Natural killer cell treated with Interleukin-12 subunit alpha and Interleukin-12 subunit beta and Interleukin-15 and Interleukin-18, amount 100 ng/mL, for 72 hours (primary cell): ENCODE measurements at places on chromosomes 4 and X. TPM values are rescaled to one million over a fixed set of nuclear protein-coding genes. Genes with fewer than 3 reads are reported as not detected.

GRCh38 chrX:149512225-149512885 lies 7.2 kb upstream of the IDS start:
- H3K27me3 ChIP-seq = no peaks in the 10 kb centered on the region
- no peaks in the 10 kb centered on the region for H3K36me3 ChIP-seq
- no peak overlapping the region for H3K4me3 ChIP-seq
- peak overlapping the region; percentile 59 for H3K27ac ChIP-seq

DNA sequence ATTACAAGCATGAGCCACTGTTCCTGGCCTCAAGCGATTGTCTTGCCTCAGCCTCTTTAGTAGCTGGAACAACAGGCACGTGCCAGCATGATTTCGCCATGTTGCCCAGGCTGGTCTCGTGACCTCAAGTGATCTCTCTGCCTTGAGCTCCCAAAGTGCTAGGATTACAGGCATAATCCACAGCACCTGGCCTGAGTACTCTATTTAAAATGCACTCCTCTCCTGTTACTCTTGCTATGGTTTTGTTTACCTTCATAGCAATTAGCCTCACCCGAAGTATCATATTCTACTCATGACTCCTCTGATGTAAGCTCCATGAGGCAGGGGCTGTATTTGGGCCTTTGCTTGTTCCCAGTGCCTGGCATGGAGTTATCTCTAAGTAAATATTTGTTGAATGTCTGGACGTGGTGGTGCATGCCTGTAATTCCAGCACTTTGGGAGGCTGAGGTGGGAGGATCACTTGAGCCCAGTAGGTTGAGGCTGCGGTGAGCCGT lies 92.5 kb upstream of the SLC34A2 start:
- DNase-seq = no peak
- no peaks in the 10 kb centered on the region for H3K4me1 ChIP-seq

Gene TCEAL2
- total RNA-seq = not detected

Gene FAM241A
- total RNA-seq = 16.0 TPM

DNA sequence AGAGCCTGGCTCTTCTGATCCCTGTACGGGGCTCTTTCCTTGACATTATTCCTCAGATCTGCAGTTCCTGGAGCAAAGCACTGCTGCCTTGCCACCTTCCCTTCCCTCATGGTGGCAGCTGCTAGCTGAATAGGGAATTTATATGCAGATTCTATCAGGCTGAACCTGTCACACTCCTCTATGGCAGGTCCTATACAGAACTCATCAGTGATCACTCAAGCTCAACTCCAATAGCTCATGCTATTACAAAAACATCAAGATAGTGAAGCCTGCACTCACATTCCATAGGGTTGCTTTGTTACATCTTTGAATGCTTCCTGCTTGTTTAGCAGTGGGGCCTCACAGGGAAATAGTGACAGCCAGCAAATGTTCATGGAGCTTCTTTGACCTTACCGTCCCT lies 71.7 kb downstream of the SLC2A9 start:
- no peak overlapping the region for H3K27ac ChIP-seq
- H3K27me3 ChIP-seq = peaks cover 11% of the 10 kb centered on the region
- no peak overlapping the region for H3K4me3 ChIP-seq
- DNase-seq = no peak
- no peaks in the 10 kb centered on the region for H3K4me1 ChIP-seq

Gene CLIC2
- 0.50 TPM for total RNA-seq

Gene MAGEA9B
- total RNA-seq = not detected

Gene AMER1
- total RNA-seq = 4.0 TPM

DNA sequence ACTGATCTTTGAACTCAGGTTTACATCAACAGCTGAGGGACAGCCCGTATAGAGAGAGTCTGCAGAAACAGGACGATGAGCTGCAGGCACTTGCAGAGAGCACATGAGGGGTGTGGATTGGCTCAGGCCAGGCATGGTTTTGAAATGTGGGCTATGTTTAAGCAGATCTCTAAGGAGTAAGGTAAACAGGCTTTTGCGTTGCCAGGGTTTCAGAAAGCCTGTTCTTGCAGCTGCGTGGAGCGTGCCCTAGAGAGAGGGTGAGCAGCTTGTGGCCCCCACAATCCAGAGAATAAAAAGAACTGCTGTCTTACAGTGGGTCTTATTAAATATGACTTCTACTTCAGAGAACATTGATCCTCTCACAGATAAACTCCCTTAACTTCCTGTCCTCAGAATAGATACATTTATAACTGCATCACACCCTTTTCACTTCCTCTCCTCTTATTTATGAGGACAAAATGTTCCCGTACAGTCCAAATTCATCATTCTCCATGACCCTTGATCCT lies 64.1 kb downstream of the TMA16 start:
- DNase-seq = no peak
- H3K27ac ChIP-seq = no peak overlapping the region
- H3K27me3 ChIP-seq = peaks cover 11% of the 10 kb centered on the region
- H3K36me3 ChIP-seq = no peaks in the 10 kb centered on the region
- no peak overlapping the region for H3K4me3 ChIP-seq
- H3K4me1 ChIP-seq = peaks cover 15% of the 10 kb centered on the region

DNA sequence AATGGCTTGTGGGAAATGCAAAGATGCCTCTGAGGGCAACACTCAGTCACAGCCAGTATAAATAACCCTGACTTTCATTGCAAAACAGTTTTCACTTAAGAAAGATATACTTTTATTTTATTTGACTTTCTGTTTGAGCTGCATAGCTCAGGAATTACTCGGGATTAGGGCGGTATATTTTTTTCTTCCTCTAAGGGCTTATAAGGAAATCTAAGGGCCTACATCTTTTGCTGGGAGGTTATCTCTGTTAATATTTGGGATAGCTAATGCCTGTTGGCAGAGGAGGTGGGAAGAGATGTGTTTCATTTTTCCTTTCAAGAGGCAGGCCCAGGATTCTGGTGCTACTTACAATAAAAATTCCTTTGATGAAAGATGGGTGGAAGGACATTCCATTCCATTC lies 28.8 kb upstream of the EGFL6 start:
- no peak overlapping the region for H3K27ac ChIP-seq
- no peak overlapping the region for H3K4me3 ChIP-seq
- H3K27me3 ChIP-seq = peaks cover 9% of the 10 kb centered on the region
- no peak for DNase-seq
- no peaks in the 10 kb centered on the region for H3K36me3 ChIP-seq

DNA sequence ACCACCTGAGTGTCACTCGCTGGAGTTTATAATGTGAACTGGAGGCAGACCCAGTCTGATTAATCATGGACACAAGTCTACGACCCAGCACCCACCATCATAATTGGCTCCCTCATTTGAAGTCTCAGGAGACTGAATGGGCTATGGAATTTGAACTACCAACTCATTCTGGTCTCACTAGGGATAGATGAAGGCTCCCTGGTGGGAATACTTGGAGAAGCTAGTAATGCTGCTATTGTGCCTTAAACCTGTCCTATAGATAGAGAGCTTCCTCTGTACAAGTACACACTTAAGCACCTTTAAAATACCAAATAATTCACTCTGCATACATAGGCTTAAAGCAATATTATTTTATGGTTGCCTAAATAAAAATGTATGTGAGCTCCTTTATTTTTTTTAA lies 90.8 kb upstream of the SMARCAD1 start:
- H3K36me3 ChIP-seq = no peaks in the 10 kb centered on the region
- no peak for DNase-seq

GRCh38 chr4:82713856-82714255 lies 84.7 kb downstream of the SCD5 start:
- H3K4me1 ChIP-seq = no peaks in the 10 kb centered on the region
- no peaks in the 10 kb centered on the region for H3K36me3 ChIP-seq
- H3K4me3 ChIP-seq = no peak overlapping the region
- no peaks in the 10 kb centered on the region for H3K27me3 ChIP-seq

GRCh38 chr4:78038704-78039103 lies 18.4 kb upstream of the FRAS1 start:
- no peaks in the 10 kb centered on the region for H3K36me3 ChIP-seq
- H3K4me3 ChIP-seq = no peak overlapping the region
- H3K4me1 ChIP-seq = no peaks in the 10 kb centered on the region
- DNase-seq = no peak
- H3K27me3 ChIP-seq = peaks cover 6% of the 10 kb centered on the region
- no peak overlapping the region for H3K27ac ChIP-seq

GRCh38 chr4:182695842-182696241 lies 221.3 kb downstream of the DCTD start:
- H3K27ac ChIP-seq = no peak overlapping the region
- DNase-seq = no peak
- H3K27me3 ChIP-seq = peaks cover 6% of the 10 kb centered on the region
- no peak overlapping the region for H3K4me3 ChIP-seq
- H3K36me3 ChIP-seq = no peaks in the 10 kb centered on the region
- no peaks in the 10 kb centered on the region for H3K4me1 ChIP-seq

DNA sequence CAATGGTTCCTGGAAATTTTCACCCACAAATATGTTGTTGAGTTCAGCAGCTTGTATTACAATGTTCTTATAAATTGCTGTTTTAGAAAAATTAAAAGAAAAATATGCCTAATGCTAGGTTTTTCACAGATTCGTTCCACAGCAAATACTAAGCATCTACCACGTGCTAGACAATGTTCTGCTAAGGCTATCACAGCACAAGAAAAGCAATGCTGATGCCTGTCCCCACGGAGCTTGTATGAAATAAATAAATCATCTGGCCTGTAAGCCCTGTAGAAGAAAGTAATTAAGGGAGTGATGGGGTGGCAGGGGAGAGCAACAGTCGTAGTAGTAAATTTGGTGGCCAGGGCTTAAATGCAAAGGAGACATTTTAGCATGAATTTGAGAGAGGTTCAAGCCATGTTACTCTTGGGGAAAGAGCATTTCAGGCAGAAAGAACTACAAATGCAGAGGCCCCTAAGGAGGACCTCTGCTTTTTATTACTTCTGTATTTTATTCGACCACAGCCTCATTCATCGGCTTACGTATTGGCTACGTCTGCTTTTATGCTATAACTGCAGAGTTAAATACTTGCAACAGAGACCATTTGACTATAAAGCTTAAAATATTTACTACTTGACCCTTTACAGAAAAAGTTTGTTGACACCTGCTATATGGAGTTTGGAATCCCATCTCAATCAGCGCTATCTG lies 36.3 kb downstream of the ARAP2 start:
- H3K27me3 ChIP-seq = no peaks in the 10 kb centered on the region
- H3K4me3 ChIP-seq = peak overlapping the region; percentile 62
- peaks cover 38% of the 10 kb centered on the region for H3K4me1 ChIP-seq
- peak overlapping the region; percentile 71 for H3K27ac ChIP-seq
- peaks cover 40% of the 10 kb centered on the region for H3K36me3 ChIP-seq
- DNase-seq = no peak

- H3K27ac ChIP-seq = no peak overlapping the region
- DNase-seq = no peak
- H3K27me3 ChIP-seq = no peaks in the 10 kb centered on the region
- no peak overlapping the region for H3K4me3 ChIP-seq
- H3K4me1 ChIP-seq = no peaks in the 10 kb centered on the region
These were observed 8.3 kb upstream of the MAP7D2 start for GRCh38 chrX:20124964-20125363.

Gene NR3C2
- total RNA-seq = 1.5 TPM

DNA sequence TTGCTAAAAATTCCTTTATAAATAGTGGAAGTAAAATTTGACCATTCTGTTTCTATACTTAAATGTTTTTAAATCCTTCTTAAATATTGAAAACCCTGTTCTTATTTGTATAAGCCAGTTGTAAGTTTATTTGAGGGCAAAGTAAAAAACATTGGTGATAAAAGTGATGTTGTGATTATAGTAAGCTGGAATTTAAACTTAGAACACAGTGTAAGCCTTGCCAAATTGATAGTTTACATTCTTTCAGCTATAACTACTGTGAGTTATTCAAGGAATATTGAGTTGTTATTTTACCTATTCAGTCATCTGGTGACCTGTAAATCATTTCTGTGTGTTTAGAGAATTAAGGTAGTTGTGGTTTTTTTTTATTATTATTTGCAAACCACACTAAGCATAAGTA lies 9.6 kb downstream of the YY2 start:
- peaks cover 3% of the 10 kb centered on the region for H3K27me3 ChIP-seq
- H3K4me3 ChIP-seq = no peak overlapping the region
- H3K4me1 ChIP-seq = no peaks in the 10 kb centered on the region
- DNase-seq = no peak
- no peak overlapping the region for H3K27ac ChIP-seq

DNA sequence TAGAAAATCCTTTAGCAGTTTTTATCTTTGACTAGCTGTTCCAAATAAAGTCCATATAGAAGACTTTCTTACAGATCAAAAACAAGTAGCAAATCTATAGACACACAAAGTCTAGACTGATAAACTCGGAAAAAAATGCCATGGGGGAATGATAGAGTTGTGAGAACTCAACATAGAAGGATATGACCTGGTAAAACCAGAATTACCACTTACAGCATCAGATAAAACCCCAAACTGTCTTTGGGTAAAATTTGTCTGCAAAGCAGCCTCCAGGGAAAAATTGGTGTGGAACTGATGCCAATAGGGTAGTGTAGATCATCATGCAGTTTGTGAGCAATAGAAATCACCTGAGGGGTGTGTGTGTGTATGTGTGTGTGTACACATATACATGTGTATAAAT lies 579.1 kb downstream of the SPOCK3 start:
- H3K36me3 ChIP-seq = no peaks in the 10 kb centered on the region
- DNase-seq = no peak
- no peaks in the 10 kb centered on the region for H3K4me1 ChIP-seq
- H3K27ac ChIP-seq = no peak overlapping the region
- H3K27me3 ChIP-seq = no peaks in the 10 kb centered on the region

Gene ARR3
- not detected for total RNA-seq

- no peak overlapping the region for H3K4me3 ChIP-seq
These were observed 152.5 kb upstream of the SPRY1 start for GRCh38 chr4:123244137-123244536.

Gene COL4A6
- not detected for total RNA-seq

DNA sequence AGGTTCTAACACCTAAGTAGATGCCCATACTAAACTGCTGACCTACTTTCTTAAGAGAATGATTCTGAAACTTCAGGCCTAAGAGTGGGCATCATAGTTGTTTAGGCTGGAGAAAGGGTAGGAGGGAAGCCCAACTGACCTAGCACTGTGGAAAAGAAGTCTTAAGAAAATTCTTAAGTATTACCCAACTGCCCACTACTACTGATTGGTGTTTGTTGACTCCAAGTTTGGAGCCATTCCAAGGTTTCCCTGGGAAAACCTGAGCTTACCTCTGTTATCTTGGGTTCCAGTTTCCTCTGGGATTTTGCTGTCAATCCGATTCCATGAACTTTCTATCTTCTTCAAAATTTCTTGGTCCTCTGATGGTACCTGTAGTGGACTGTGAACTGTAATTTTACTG lies 23.9 kb downstream of the ANKRD17 start:
- H3K4me3 ChIP-seq = no peak overlapping the region
- no peak overlapping the region for H3K27ac ChIP-seq
- H3K36me3 ChIP-seq = peaks cover 6% of the 10 kb centered on the region
- peaks cover 31% of the 10 kb centered on the region for H3K4me1 ChIP-seq
- DNase-seq = no peak
- no peaks in the 10 kb centered on the region for H3K27me3 ChIP-seq

Gene WDR45
- 48.1 TPM for total RNA-seq

DNA sequence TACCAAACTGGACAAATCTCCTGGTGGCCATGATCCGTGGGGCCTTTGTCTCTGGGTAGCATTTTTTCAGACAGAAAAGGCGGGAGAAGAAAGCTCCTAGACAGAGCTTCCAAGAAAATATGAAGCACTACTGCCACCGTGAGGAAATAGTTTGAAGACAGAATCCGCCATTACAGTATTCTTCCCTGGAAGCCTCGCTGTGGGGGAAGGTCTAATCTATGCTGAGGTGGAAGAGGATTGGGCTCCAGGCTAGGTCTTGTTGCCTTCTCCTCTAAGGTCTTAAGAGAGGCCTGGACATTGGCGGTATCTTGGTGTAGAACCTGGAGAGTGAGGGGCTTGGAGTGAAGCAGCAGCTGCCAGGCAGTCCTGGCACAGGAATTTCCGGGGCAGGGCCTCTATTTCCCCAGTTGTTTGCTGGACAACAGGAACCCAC lies 218.9 kb downstream of the OR13H1 start:
- no peaks in the 10 kb centered on the region for H3K36me3 ChIP-seq
- no peak overlapping the region for H3K4me3 ChIP-seq
- H3K27ac ChIP-seq = peak overlapping the region; percentile 44
- no peaks in the 10 kb centered on the region for H3K27me3 ChIP-seq
- H3K4me1 ChIP-seq = peaks cover 15% of the 10 kb centered on the region
- no peak for DNase-seq
